PC-3 (cell line): ENCODE measurements at places on chromosomes 7 and 10. TPM values are rescaled to one million over a fixed set of nuclear protein-coding genes. Genes with fewer than 3 reads are reported as not detected.

IGFBP3 gene
- total RNA-seq: 120 and 136 TPM in 2 replicates

GRCh38 chr10:22607261-22607660, 107.1 kb downstream of the PIP4K2A start:
- H3K4me3 ChIP-seq: no peak overlapping the region
- peaks cover 13% of the 10 kb centered on the region; the same call in 1 of the 2 replicates for H3K4me1 ChIP-seq
- H3K27me3 ChIP-seq: no peaks in the 10 kb centered on the region
- no peak for DNase-seq
- no peak overlapping the region for H3K27ac ChIP-seq

DNA sequence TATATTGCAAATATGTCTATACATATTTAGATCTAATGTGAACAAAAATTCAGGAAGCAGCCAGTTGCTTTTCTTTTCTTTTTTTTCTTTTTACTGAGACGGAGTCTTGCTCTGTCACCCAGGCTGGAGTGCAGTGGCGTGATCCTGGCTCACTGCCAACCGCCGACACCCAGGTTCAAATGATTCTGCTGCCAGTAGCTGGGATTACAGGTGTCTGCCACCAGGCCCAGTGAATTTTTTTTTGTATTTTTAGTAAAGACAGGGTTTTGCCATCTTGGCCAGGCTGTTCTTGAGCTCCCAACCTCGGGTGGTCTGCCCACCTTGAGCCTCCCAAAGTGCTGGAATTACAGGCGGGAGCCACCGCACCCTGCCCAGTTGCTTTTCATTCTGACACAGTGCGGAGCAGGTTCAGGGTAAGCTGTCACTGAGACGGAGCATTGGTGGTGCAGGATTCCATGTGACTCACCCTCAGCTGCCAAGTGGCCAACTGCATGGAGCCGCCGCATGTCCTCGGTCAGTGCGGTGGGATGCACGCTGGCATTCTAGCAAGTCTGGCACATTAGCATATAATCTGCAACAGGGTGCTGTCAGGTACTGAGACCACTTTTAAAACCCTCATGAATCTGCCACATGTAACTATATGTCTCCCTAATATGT, 362.7 kb downstream of the DNAJB6 start:
- H3K27ac ChIP-seq: no peak overlapping the region
- no peak overlapping the region for H3K4me3 ChIP-seq
- no peaks in the 10 kb centered on the region for H3K4me1 ChIP-seq
- no peak for DNase-seq
- peaks cover 60% of the 10 kb centered on the region for H3K27me3 ChIP-seq

- H3K4me1 ChIP-seq: no peaks in the 10 kb centered on the region
- no peaks in the 10 kb centered on the region; the same call in 1 of the 2 replicates for H3K36me3 ChIP-seq
- H3K4me3 ChIP-seq: no peak overlapping the region
- no peak for DNase-seq
- H3K27me3 ChIP-seq: no peaks in the 10 kb centered on the region
These were observed 203.0 kb downstream of the ELFN1 start for GRCh38 chr7:1873070-1873405.

DNA sequence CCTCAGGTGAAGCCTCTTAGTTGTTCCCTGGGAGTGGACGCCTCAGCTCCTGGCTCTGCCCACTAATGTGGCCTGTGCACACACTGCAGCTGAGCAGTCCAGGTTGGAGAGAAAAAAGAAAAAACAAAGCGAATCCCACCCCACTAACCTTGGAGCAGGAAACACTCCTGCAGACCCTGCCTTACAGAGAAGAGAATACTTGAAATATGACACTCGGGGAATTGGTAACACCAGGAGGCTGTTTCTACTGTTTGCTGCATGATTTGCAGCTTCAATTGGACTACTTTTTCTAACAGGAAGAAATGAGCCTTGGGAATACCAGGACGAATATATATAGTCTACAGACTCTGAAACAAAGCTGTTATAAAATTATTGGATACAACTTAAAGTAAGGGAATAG, 22.2 kb downstream of the CDHR3 start:
- no peak for DNase-seq
- H3K27me3 ChIP-seq: peaks cover 4% of the 10 kb centered on the region
- H3K36me3 ChIP-seq: no peaks in the 10 kb centered on the region

DNA sequence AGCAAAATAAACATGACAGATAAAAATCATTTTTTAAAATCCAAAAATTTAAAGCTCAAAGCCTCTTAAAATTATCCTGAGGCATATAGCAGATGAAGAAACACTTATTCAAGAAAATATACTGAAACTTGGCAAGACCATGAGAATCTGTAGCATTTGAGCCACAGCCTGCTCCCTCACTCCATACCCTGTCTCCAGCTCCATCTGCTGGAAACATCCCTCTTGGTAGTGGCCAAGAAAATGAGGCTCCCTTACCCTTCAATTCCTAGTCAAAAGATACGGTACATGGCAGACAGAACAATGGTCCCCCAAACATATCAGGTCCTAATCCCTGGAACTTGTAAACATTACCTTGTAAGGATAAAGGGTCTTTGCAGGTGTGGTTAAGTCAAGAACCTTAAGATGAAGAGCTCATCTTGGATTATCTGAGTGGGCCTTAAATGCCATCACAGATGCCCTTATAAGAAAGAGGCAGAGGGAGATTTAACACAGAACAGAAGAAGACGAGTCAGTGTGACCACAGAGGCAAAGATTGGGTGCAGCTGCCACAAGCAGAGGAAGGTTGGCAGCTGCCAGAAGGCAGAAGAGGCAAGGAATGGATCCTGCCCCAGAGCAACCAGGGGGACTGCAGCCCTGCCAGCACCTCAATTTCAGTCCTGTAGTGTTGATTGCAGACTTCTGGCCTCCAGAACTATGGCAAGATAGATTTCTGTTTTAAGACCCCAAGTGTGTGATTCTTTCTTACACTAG, 149.4 kb downstream of the ZNF248 start:
- peak; percentile 44 for DNase-seq
- H3K36me3 ChIP-seq: no peaks in the 10 kb centered on the region
- no peaks in the 10 kb centered on the region for H3K27me3 ChIP-seq

DNA sequence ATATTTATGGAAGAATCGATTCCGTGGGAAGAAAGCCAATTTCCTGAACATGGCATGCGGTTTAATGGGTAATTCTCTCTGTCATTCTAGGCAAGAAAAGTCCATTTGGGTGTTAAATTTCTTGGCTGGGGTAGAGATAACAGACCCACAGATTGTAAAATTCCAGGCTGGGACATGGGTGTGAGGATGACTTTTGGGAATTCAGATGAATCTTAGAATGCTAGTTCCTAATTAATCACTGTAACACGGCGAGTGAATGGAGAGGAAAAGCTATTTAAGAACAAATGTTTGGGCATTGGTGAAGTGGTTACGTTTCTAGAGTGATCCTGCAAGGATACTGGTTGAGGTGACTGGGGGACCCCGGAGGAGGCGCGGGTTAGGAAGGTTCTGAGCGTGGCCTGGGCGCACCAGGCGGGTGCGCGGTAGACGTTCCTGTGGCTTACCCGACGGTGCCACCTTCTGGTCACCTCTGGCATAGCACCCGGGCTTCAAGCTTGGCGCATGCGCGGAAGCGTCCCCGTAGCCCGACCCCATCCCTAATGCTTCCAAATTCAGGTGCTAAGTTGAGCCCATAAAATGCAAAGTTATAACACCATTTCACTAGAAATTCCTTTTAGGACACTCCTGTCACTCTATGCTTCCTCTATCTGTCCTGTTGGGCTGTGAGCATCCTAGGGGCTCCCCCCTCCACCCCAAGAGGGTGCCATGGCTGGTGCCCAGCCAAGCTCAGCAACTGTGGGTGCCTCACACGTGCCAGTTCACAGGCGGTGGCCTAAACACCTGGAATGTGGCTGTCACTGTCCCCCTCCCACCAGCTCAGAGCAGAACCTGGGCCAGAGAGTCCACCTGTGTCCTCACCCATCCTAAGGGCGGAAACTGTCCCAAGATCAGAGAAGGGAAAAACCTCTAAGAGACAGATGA, 104.4 kb downstream of the PTPRE start:
- no peaks in the 10 kb centered on the region; the same call in 1 of the 2 replicates for H3K36me3 ChIP-seq
- H3K27ac ChIP-seq: no peak overlapping the region
- DNase-seq: peak; percentile 74
- no peaks in the 10 kb centered on the region for H3K27me3 ChIP-seq
- no peak overlapping the region for H3K4me3 ChIP-seq
- peaks cover 12% of the 10 kb centered on the region for H3K4me1 ChIP-seq

DNA sequence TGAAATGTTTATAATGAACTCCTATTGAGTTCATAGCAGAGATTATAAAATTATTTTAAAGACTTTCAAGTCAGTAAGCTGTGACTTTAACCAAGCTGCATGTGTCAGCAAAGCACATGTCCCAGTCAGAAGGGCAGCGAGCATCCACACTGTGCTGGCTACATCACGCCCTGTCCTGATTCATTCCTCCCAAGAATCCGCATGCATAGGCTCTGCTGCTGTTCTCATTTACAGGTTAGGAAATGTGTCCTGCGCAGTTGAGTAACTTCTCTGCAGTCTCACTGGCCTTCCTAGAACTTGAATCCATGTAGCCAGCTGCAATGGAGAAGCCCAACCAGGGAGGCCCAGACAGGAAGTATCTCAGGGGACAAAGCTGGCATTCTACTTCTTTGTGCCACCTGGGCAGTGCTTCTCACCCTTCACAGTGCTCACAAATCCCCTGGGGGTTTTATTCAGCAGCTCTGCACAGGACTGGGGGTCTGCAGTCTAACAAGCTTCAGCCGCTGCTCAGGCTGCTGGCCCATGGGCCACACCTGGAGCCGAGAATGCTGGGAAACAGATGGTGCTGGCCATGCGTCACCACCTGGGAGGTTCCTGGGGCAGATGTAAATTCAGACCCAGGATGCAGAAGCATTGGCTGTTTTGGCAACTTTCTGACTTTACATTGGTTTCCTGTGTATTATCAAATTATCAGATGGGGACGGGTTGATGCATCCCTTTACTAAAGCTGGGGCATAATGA, 192.8 kb upstream of the GDF10 start:
- no peaks in the 10 kb centered on the region; the same call in 1 of the 2 replicates for H3K4me1 ChIP-seq
- no peaks in the 10 kb centered on the region for H3K27me3 ChIP-seq
- no peak overlapping the region for H3K27ac ChIP-seq
- H3K4me3 ChIP-seq: no peak overlapping the region
- DNase-seq: no peak

DNA sequence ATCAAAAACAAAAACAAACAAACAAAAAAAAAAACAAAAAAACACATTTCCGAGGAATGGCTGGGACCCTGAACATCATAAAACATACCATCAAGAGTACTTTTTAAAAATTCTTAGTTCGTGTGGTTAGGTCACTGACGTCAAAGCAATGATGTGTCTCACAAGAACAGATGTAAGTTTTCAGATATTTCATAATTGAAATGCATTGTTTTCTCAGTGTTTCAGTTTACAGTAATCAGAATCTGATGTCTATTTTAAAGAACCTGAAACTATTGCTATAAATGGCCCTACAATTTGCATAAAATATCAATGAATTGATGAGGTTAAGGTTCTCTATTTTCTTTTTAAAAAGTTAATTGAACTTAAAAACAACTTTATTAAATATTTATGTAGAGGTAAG, 103.7 kb upstream of the HGF start:
- no peaks in the 10 kb centered on the region for H3K36me3 ChIP-seq
- no peaks in the 10 kb centered on the region for H3K4me1 ChIP-seq
- H3K27me3 ChIP-seq: no peaks in the 10 kb centered on the region
- H3K27ac ChIP-seq: no peak overlapping the region
- H3K4me3 ChIP-seq: no peak overlapping the region

RBM20 gene
- total RNA-seq: 0.40 and 1.3 TPM in 2 replicates

GRCh38 chr7:5422396-5423305, 983 bp downstream of the TNRC18 start:
- H3K4me1 ChIP-seq: peaks cover 24% of the 10 kb centered on the region
- no peaks in the 10 kb centered on the region for H3K36me3 ChIP-seq
- peak overlapping the region; percentile 95 for H3K27ac ChIP-seq
- DNase-seq: peak; percentile 44

AGR3 gene
- total RNA-seq: not detected in 2 replicates

KAZALD1 gene
- total RNA-seq: 24.9 and 25.1 TPM in 2 replicates

- DNase-seq: no peak
- no peaks in the 10 kb centered on the region for H3K27me3 ChIP-seq
- no peaks in the 10 kb centered on the region for H3K36me3 ChIP-seq
- H3K4me1 ChIP-seq: no peaks in the 10 kb centered on the region
These were observed 288.3 kb downstream of the AHR start for GRCh38 chr7:17586711-17587110.

DNA sequence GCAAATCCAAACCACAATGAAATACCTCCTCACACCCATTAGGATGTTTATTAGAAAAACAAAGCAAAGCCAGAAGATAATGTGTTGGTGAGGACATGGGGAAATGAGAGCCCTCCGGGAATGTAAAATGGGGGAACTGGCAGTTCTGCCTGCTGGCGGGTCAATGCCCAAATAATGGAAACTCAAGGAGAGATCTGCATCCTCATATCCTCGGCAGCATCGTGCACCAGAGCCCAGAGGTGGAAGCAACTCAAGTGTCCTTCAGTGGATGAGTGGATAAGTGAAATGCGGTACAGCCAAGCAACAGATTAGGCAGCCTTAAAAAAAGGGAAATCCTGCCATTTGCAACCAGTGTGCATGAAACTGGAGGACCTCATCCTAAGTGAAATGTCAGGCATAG, 325.2 kb downstream of the WDR37 start:
- H3K4me3 ChIP-seq: no peak overlapping the region
- H3K4me1 ChIP-seq: no peaks in the 10 kb centered on the region
- H3K36me3 ChIP-seq: no peaks in the 10 kb centered on the region
- H3K27ac ChIP-seq: no peak overlapping the region
- peaks cover 37% of the 10 kb centered on the region for H3K27me3 ChIP-seq
